HEK293T (cell line): ENCODE measurements at places on chromosomes 3 and 15.

- no peak for DNase-seq
These were observed 176.6 kb downstream of the NSMCE3 start for GRCh38 chr15:29093065-29093435.

- peak; percentile 16 for DNase-seq
These were observed 49.5 kb downstream of the APBA2 start for GRCh38 chr15:28935316-28935715.

- no peak for DNase-seq
These were observed 22.3 kb downstream of the OSBPL10 start for GRCh38 chr3:31958701-31959152.

DNA sequence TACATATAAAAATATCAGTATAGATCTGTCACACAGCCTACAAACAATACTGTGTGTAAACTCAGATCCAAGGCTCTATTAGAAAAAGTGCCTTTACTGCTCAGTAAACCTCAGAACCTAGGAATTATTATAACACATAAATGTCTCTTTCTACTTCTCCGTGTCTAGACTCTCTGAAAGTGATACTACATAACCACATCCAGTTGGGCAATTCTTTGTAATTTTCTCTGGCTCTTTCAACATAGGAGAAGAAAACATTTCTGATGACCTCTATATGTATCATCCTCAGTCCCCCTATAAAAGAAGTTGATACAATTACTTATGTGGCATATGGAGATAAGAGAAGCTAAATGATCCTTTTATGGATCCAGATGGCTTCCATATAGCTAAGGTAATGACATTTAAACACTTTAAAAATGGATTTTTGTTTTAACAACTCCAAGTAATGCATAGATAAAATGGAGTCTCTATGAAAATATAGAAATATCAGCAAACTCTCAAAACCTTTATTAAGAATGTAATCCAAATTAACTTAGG lies 104.5 kb downstream of the LSAMP start:
- no peak for DNase-seq

DNA sequence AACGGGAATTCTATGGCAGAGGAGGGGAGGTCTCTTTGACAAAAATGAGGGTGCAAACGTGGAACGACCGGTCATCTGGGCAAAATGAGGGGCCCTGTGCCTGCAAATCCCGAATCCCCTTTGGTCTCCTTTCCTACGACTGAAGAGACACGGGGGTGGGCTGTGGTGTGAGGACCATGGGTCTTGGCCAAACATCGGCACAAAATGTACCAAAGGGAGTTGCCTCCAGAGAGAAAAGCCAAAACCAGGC lies 498 bp downstream of the ZNF280D start:
- DNase-seq, result no peak

- no peak for DNase-seq
These were observed 14.9 kb downstream of the LEKR1 start for GRCh38 chr3:156840826-156841689.

GRCh38 chr3:129605203-129605921 lies 1.1 kb downstream of the PLXND1 start:
- DNase-seq, result peak; percentile 52
